ENCODE measurements at places on chromosomes 3 and 15.

DNA sequence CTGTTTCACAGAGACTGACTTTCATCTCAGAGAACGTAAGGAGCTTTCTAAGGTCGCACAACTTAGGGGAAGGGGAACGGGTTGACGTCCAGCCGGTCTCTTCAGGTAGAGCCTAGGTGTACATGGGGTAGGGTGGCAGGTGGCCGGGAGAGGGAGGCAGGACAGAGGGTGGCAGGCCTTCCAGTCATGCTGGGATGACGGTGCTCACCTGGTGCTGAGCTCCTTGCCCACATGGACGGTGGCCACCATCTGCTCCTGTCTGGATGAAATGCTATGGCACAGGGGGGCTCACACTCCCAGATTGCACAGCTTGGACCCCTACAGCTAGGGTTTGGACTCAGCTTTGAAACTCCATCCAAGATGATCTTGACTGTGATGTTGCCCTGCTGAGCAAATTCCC, 144.5 kb downstream of the ATP10A start:
- no peak for DNase-seq

DNA sequence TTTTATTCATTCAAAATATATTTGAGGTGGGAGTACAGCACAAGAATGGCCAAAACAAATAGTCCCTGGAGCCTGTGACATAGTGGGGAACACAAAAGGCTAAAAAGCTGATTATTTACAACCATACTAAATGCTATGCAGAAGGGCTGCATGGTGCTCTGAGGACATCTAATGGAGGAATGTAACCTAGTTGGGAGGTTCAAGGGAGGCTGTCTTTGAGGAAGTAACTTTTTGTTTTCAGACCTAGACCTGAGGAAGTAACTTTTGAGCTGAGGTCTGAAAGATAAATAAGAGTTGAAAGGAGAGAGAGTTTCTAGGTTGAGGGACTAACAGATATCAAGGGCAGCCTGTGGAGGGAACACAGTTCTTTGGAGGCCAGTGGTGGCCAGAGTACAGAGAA, 34.8 kb upstream of the RASA2 start:
- DNase-seq, result no peak

DNA sequence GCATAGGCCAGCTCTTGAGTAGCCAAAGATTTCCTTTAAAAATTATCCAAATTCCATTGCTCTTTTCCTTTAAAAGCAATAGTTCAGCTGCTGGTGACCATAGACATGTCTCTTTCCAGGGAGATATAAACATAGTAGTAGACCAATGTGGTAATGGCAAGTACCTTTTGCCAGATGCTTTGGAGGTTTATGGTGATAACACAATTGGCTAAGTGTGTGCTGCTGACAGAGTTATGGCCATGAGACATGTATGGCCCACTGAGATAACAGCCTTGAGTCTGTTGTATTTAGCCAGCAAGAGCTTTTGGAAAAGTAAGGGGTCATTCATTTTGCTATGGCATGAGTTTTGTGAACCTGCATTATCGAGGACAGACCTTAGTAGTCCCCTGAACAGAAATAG, 1146.8 kb downstream of the TUSC7 start:
- DNase-seq, result no peak

- no peak for DNase-seq
Observed at GRCh38 chr15:54803987-54804386, 392.8 kb downstream of the RSL24D1 start.

GRCh38 chr15:25862472-25863110, 536 bp downstream of the ATP10A start:
- DNase-seq, result peak; percentile 40

- DNase-seq, result no peak
Observed at GRCh38 chr15:48644827-48645557, 517 bp downstream of the FBN1 start.

- peak; percentile 27 for DNase-seq
Observed at GRCh38 chr3:195908694-195909581, 587 bp upstream of the TNK2 start.
